Psoas muscle (tissue), 8 donors: ENCODE measurements at places on chromosomes 11 and 22. TPM values are rescaled to one million over a fixed set of nuclear protein-coding genes. Genes with fewer than 3 reads are reported as not detected.

The CD3D gene
- total RNA-seq: 0.50 TPM

The KIRREL3 gene
- not detected for total RNA-seq

The AIP gene
- total RNA-seq: 42.7 TPM

The ARHGAP20 gene
- 0.67 TPM for total RNA-seq

The DAGLA gene
- 5.1 TPM for total RNA-seq

The MS4A13 gene
- not detected for total RNA-seq

The MISFA gene
- total RNA-seq: 7.2 TPM

GRCh38 chr11:128525411-128526243 lies 61.7 kb downstream of the ETS1 start:
- no peak for DNase-seq
- peak overlapping the region; percentile 38 for H3K27ac ChIP-seq
- H3K27me3 ChIP-seq: no peaks in the 10 kb centered on the region
- no peak overlapping the region for H3K4me3 ChIP-seq
- no peaks in the 10 kb centered on the region for H3K36me3 ChIP-seq

DNA sequence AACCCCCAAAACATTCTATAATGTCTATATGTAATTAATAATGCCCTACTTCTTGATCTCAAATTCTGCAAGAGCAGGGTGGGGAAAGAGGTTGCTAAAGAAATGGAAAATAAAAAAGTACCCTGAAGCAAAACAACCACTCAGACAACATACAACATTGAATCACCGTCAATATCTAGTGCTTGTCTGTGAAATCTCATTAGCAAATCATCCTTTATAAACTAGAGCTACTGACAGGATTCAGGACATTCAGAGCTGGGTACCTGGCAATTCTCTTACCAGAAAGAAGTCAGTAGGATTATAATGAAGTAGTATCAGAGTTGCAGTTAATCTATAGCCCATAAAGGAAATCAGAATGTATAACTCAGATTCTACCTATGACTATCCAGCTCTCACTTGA lies 143.2 kb downstream of the CADM1 start:
- H3K4me1 ChIP-seq: peaks cover 6% of the 10 kb centered on the region
- no peak overlapping the region for H3K27ac ChIP-seq
- no peaks in the 10 kb centered on the region for H3K36me3 ChIP-seq
- H3K27me3 ChIP-seq: no peaks in the 10 kb centered on the region
- no peak overlapping the region for H3K4me3 ChIP-seq
- no peak for DNase-seq

DNA sequence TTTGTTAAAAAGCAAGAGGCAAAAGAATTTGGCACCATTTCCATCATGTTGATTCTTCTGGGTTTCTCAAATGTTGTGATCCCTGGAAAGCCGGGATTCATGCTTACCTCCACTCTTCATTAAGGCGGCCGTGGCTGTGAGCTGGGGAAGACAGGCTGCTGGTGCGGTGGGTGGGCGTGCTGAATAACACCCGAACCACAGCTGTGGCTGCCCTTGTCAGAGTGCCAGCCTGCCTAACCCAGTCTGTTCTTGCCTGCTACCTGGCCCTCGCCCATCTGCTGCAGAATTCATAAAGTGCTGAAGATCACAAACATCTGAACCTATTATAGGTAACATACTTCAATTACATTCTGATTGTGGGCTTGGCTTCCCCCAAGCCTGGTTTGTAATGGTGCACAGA lies 95.8 kb upstream of the RCN1 start:
- no peaks in the 10 kb centered on the region for H3K27me3 ChIP-seq
- H3K4me3 ChIP-seq: no peak overlapping the region
- DNase-seq: no peak
- H3K4me1 ChIP-seq: no peaks in the 10 kb centered on the region

DNA sequence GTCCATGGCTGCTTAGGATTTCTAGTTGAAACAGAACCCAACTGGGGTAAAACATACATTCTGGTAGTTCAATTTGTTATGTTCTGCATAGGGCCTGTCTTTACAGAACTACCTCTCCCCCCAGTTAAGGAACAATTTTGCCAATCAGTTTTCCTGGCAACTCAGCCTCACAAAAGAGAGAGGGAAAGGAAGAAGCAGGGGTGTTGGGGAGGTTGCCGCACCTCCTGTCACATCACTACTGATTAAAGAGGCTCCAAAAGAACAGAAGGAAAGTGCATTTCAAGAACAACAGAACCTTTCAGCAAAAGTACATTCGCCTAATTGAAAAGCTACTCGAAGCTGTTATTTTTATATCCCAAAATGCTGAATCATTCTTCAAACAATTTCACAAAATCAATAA lies 217.6 kb downstream of the CADM1 start:
- no peaks in the 10 kb centered on the region for H3K4me1 ChIP-seq
- no peaks in the 10 kb centered on the region for H3K36me3 ChIP-seq
- no peaks in the 10 kb centered on the region for H3K27me3 ChIP-seq
- H3K27ac ChIP-seq: no peak overlapping the region
- no peak overlapping the region for H3K4me3 ChIP-seq

GRCh38 chr11:17544181-17544622 lies at the start of gene USH1C:
TSS of gene USH1C (minus strand) at chr11:17544416. CDS start at chr11:17544307, 109 bp downstream.
- H3K27me3 ChIP-seq: peaks cover 14% of the 10 kb centered on the region
- H3K4me3 ChIP-seq: peak within 1 kb of the TSS; percentile 32
- H3K4me1 ChIP-seq: no peaks in the 10 kb centered on the region
- H3K36me3 ChIP-seq: no peaks in the 10 kb centered on the region

DNA sequence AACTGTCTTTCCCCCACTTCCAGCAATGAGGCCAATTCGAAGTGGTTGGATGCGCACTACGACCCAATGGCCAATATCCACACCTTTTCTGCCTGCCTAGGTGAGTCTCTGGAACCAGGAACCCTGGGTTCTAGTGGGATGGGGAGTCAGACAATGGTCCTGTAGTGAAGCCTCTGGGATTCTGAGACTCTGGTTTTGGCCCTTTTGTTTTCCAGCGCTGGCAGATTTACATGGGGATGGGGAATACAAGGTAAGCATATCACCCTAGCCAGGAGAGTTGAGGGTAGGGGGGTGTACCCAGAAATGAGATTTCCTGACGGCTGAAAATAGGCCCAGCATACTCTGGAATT lies 530 bp downstream of the BBS1 start:
- H3K4me3 ChIP-seq: peak overlapping the region; percentile 89
- DNase-seq: no peak
- no peak overlapping the region for H3K27ac ChIP-seq
- no peaks in the 10 kb centered on the region for H3K36me3 ChIP-seq
- H3K4me1 ChIP-seq: peaks cover 12% of the 10 kb centered on the region
- no peaks in the 10 kb centered on the region for H3K27me3 ChIP-seq

- no peak overlapping the region for H3K27ac ChIP-seq
- H3K27me3 ChIP-seq: no peaks in the 10 kb centered on the region
- no peaks in the 10 kb centered on the region for H3K36me3 ChIP-seq
- peaks cover 27% of the 10 kb centered on the region for H3K4me1 ChIP-seq
Observed at GRCh38 chr11:108852701-108853100, 187.8 kb downstream of the DDX10 start.

GRCh38 chr11:108398439-108398838 lies 68.9 kb downstream of the C11orf65 start:
- H3K4me1 ChIP-seq: no peaks in the 10 kb centered on the region
- DNase-seq: no peak
- no peak overlapping the region for H3K4me3 ChIP-seq
- no peaks in the 10 kb centered on the region for H3K27me3 ChIP-seq
- H3K27ac ChIP-seq: no peak overlapping the region

DNA sequence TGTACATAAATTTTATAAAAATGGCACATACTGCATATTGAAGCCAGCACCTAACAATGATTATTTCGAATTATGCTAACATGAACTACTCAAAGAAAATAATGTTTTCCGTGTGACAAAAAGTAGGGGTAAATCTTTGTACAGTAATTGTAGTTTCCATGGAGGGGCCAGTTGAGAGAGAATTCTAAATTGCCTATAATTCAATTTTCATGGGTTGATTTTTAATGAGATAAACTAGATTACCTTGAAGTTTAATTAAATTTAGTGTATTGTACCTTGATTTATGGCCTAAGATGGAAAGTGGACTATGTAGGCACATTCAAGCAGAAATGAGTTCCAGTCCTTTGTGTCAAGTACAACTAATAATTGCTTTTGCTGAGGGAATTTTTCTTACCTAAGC lies 5.0 kb downstream of the APLP2 start:
- no peaks in the 10 kb centered on the region for H3K27me3 ChIP-seq
- no peak overlapping the region for H3K4me3 ChIP-seq
- DNase-seq: no peak
- H3K36me3 ChIP-seq: no peaks in the 10 kb centered on the region
- H3K27ac ChIP-seq: no peak overlapping the region

- no peak for DNase-seq
- no peak overlapping the region for H3K4me3 ChIP-seq
- no peaks in the 10 kb centered on the region for H3K4me1 ChIP-seq
- no peaks in the 10 kb centered on the region for H3K36me3 ChIP-seq
Observed at GRCh38 chr11:72389116-72389515, 45.2 kb downstream of the CLPB start.

- peak; percentile 37 for DNase-seq
- no peak overlapping the region for H3K27ac ChIP-seq
- H3K4me1 ChIP-seq: no peaks in the 10 kb centered on the region
- H3K27me3 ChIP-seq: no peaks in the 10 kb centered on the region
- no peaks in the 10 kb centered on the region for H3K36me3 ChIP-seq
Observed at GRCh38 chr22:38824585-38824984, 19.2 kb downstream of the NPTXR start.

DNA sequence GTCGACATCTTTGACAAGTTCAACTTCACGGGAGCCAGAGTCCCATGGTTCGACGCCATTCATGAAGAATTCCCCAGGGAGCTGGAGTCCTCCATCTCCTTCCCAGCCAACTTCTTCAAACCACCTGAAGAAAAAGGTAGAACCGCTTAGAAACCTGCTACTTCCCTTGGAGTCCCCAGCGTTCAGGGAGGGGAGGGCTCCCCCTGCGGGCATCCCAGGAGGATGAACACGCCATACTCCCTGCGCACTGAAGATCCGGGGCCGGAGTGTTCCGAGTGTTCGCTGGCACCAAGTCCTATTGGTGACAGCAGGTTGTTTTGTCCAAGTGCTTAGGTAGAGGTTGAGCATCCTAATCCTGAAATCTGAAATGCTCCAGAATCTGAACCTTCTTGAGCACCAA lies 51.7 kb upstream of the PRODH start:
- H3K4me3 ChIP-seq: no peak overlapping the region
- no peak overlapping the region for H3K27ac ChIP-seq
- DNase-seq: no peak
- H3K36me3 ChIP-seq: no peaks in the 10 kb centered on the region
- no peaks in the 10 kb centered on the region for H3K4me1 ChIP-seq
- H3K27me3 ChIP-seq: peaks cover 2% of the 10 kb centered on the region

- no peak overlapping the region for H3K27ac ChIP-seq
- H3K27me3 ChIP-seq: no peaks in the 10 kb centered on the region
- no peak overlapping the region for H3K4me3 ChIP-seq
- peaks cover 93% of the 10 kb centered on the region for H3K36me3 ChIP-seq
- no peaks in the 10 kb centered on the region for H3K4me1 ChIP-seq
- peak; percentile 58 for DNase-seq
Observed at GRCh38 chr11:587978-588380, 11.7 kb downstream of the PHRF1 start.

GRCh38 chr11:102158164-102158735 lies 48.0 kb downstream of the YAP1 start:
- peak overlapping the region; percentile 71 for H3K27ac ChIP-seq
- no peak for DNase-seq
- no peaks in the 10 kb centered on the region for H3K36me3 ChIP-seq

DNA sequence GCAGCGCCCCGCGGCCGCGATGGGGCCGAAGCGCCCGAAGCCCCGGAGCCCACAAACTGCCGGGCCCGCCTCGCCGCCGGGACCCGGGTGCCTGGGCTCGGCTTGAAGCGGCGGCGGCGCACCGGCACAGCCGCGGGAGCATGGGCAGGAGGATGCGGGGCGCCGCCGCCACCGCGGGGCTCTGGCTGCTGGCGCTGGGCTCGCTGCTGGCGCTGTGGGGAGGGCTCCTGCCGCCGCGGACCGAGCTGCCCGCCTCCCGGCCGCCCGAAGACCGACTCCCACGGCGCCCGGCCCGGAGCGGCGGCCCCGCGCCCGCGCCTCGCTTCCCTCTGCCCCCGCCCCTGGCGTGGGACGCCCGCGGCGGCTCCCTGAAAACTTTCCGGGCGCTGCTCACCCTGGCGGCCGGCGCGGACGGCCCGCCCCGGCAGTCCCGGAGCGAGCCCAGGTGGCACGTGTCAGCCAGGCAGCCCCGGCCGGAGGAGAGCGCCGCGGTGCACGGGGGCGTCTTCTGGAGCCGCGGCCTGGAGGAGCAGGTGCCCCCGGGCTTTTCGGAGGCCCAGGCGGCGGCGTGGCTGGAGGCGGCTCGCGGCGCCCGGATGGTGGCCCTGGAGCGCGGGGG lies 346 bp downstream of the FJX1 start:
- H3K36me3 ChIP-seq: no peaks in the 10 kb centered on the region
- peak; percentile 59 for DNase-seq
- peak overlapping the region; percentile 47 for H3K27ac ChIP-seq
- H3K27me3 ChIP-seq: no peaks in the 10 kb centered on the region

GRCh38 chr11:68380786-68381622 lies 68.6 kb downstream of the LRP5 start:
- DNase-seq: no peak
- no peaks in the 10 kb centered on the region for H3K27me3 ChIP-seq
- no peaks in the 10 kb centered on the region for H3K36me3 ChIP-seq
- H3K4me3 ChIP-seq: peak overlapping the region; percentile 13
- peaks cover 59% of the 10 kb centered on the region for H3K4me1 ChIP-seq

GRCh38 chr22:47655930-47656329 lies 893.5 kb downstream of the TBC1D22A start:
- H3K27me3 ChIP-seq: no peaks in the 10 kb centered on the region
- no peak for DNase-seq

- no peaks in the 10 kb centered on the region for H3K4me1 ChIP-seq
- no peak for DNase-seq
- no peak overlapping the region for H3K27ac ChIP-seq
- no peaks in the 10 kb centered on the region for H3K36me3 ChIP-seq
- H3K4me3 ChIP-seq: no peak overlapping the region
Observed at GRCh38 chr11:37657645-37658044, 1059.6 kb upstream of the RAG2 start.
